ENCODE measurements at places on chromosomes 2 and 18.

- DNase-seq = no peak
Observed at GRCh38 chr2:47193607-47194006, 38.5 kb upstream of the STPG4 start.

DNA sequence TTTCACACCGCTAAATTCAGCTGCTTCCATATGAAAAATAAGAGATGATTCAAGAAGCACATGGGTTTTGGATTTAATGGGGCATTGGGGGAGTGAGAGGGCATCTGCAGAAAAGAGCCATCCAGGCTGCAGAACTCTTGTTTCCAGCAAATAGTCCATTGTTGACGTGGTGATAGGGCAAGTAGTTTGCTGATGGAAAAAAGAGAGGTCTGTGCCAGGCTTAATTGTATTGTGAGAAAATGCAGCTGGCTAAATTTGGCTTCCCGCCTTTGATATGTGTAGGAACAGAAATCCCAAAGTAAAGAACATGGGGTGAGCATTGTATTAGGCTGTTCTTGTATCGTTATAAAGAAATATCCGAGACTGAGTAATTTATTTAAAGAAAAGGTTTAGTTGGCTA lies 199.5 kb downstream of the SETBP1 start:
- no peak for DNase-seq

GRCh38 chr2:129627437-129627836 lies 352.0 kb upstream of the RAB6C start:
- no peak for DNase-seq

GRCh38 chr2:23912054-23912453 lies 14.9 kb downstream of the ATAD2B start:
- no peak for DNase-seq

DNA sequence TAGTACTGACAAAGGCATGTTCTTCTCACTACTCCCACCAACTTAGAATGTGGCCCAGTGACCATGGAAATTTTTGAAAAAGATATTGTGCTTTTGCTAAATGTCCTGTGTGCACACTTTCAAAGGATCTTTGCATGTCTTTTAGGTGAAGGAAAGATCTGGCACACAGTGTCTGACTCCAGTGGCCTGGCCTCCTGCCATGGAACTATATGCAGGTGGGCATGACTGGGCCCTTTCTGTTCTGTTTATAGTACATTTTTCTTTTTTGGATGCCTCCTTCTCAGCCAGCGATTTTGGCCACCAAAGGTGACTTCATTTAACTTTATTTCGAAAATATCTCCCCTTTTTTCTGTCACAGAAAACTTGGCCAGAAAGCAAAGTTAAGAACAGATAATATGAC lies 999.7 kb upstream of the PIK3C3 start:
- DNase-seq = no peak

GRCh38 chr18:4603955-4604354 lies 148.8 kb upstream of the DLGAP1 start:
- no peak for DNase-seq

GRCh38 chr2:74863802-74864248 lies 29.9 kb downstream of the HK2 start:
- no peak for DNase-seq

- no peak for DNase-seq
Observed at GRCh38 chr18:74532511-74533025, 1.7 kb upstream of the CNDP1 start.

DNA sequence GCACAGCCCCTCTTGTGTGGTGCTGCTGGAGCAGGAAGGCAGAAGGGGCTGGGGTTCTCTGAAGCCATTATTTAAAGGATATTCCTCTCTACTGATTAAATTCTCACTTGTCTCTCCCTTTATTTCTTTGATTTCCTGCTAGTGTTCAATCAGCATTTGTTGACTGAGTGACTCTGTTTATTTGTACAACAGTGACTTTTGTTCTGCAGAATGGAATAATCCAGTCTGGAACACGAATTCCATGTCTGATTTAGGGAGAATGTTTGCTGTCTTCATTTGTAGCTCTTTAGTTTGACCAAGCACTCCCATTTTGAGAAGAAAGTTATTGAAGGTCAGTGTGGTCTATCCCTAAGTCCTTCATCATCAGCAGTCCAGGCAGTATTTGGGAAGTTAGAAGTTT lies 141.2 kb downstream of the SETBP1 start:
- no peak for DNase-seq

- no peak for DNase-seq
Observed at GRCh38 chr18:79259218-79259617, 136.5 kb upstream of the NFATC1 start.

- DNase-seq = no peak
Observed at GRCh38 chr2:39717067-39717466, 51.4 kb downstream of the TMEM178A start.

DNA sequence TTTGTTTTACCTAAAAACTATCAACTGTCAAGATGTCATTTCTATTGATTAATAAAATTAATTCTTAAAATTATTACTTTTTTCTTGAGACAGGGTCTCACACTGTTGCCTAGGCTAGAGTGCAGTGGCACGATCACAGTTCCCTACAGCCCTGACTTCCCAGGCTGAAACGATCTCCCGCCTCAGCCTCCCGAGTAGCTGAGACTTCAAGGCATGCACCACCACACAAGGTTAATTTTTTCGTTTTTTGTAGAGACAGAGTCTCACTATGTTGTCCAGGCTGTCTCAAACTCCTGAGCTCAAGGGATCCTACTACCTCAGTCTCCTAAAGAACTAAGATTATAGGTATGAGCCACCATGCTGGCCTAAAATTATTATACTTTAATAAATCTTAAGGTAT lies 18.7 kb downstream of the HNRNPLL start:
- no peak for DNase-seq

DNA sequence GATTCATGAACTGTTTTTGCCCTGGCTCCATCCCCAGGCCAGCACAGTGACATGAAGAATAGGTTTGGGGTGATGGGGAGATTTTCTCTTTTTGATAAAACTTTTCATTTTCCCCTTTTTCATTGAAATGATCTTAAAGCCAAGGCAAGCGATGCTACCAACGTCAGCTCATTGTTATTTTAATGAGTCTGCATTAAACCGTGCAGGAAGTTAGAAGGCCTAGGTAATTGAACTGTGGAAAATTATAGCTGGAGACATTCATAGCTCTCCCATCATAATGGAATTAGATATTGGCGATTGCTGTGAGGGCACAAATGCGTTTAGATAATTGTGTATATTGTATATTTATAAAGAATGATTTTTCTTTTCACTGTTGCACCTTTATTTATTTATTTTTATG lies 33.2 kb downstream of the SMARCAL1 start:
- no peak for DNase-seq

DNA sequence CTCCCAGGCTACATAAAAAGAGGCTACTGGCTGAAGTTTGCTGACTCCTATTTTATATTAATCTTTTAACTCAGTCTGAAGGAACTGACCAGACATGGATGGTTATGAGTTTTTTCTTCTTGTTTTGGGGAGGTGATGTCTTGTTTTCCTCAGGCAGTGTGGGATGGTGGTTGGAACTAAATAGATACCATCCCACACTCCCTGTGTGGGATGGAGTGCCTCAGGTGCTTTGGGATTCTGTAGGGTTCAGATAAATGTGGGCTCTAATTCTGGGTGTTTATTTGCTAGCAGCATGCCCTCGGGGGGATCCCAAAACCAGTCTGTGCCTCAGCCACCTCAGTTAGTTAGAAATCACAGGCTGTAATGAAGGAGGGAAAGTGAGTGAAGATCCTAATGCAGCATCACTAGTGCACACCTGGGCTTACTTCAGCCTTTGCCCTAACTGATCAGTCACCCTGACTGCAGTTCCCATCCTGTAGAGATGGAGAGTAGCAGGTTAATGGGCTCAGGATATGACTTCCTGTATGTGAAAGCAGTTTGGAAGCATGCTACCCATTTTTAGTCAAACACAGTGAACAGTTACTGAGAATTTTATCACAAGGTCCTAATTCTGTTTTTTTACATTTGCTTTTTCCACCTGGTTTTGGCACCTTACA lies 132.2 kb downstream of the SPTBN1 start:
- no peak for DNase-seq

DNA sequence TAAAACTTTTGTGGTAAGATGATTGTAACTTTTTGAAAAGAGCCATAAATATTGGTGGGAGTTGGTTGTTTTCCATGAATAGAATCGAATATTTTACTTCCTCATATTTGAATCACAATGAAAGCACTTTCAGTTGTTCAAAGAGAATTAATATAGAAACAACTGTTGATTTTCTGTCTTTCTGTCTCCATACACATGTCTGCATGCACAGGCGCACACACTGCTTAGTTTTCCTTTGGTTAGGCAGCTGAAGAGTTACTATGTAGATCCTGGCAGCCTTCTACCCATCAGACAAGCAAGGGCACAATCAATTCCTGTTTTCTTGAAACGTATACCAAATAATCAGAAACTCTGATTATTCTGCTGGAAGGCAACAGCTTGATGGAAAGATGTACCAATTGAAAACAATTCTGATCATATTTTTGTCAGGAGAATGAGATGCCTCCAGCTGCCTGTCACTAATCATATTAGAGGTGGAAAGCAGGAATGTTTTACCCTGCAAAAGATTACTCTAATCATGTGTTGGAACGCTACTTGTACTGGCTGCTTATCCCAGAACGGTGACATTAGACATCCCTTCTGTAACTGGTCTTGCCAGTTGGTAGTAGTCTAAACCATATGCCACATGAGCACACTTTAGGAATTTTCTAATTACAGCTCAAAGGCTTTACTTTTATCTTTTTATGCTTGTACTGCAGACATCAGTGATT lies 24.0 kb downstream of the SPATS2L start:
- no peak for DNase-seq

DNA sequence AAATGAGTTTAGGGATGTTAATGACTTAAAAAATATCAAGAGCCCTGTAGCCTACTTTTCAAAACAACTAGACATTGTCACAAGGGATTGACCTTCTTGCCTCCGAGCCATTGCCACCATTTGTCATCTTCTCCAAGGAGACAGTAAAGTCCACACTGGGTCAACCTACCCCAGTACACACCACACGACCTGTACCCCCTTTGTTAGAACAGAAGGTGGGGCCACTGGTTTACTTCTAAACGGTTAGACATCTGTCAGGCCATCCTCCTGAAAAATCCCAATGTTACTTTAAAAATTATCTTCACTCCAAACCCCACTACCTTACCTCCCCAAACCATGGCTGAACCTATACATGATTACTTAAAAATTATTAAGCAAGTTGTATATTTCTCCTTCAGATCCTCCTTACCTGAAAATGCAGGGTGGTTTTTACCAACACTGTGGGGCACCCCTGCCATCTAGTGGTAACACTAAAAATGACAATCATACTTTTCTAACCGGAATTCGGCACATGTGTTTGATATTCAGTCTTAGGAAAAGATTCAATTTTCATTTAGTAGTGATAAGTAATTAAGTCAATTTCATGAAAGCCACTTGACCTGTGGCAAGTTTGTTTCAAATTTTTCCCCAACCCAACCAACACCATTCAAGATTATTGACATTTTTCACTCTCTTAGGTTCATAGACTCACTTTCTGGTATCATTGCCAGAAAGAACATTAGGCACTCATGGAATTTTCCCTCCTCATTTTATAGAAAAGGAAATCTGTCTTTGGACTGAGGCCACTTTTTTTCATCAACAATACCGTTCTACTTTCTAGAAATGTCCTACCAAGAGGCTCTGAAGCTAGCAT lies 265.3 kb upstream of the PKDCC start:
- peak; percentile 69 for DNase-seq

DNA sequence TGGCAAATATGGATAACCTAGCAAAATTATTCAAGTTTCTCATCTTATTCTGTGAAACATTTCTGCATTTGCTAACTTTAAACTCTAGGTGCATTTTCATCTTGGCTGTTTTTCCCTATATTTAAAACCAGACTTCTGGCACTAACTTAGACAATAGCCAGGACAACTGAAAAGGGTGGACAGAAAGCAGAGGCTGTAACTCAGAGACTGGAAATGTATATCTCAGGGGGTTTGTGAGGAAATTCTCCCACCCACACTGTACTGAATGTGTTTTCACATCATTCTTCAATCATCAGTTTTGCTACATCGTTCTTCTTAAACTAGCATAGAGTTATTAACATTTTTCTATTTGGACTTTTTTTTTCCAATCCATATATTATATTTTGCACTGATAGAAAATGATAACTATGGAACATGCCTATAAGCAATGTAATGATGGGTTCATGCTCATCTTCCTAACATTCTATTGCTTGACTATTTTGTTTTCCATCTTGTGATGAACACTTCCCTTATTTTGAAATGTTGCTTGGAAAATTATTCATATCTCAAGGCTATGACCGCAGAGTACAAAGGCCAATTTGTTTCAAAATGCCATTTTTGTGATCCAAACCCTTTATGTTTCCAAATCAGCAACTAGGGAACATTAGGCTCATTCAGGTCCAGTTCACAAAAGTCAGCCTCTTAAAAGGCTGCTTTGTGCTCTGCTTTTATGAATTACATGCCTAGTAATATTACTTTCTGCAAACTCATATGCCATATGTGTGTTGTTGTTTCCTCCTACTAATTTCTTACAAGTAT lies 125.8 kb upstream of the CDH19 start:
- no peak for DNase-seq

GRCh38 chr18:13323186-13323585 lies 104.6 kb downstream of the LDLRAD4 start:
- DNase-seq = no peak

DNA sequence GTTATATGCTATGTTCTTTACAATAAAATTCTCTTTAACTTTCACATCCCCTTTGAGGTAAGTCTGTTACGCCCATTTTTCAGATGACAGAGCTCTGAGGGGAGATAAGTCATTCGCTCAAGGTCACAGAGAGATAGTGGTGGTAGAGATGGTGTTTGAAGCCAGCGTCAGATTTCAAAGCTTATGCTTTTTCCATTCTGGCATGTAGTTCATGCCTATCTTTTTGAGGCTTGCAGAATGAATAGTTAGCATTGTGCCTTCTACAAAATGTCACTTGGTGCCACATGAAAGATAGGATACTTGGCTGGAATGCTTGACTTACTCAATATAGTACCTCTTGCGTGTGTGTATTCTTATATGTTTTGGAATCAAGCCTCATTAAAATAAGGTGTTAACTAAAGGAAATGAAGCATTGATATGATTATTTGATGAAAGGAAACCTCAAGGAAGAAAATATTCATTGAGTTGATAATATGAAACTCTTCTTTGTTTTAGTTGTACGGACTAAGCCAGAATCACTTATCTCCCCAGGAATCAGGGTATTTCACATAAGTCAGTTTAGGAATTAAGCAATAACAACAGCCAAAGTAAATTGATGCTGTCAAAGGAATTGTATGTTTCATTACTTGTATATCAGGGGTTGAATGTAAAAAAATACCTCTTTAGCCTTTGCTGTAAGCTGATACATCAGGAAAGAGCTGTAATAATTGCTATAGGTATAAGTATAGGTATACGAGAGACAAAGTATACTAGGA lies 15.5 kb downstream of the SPATS2L start:
- DNase-seq = no peak

DNA sequence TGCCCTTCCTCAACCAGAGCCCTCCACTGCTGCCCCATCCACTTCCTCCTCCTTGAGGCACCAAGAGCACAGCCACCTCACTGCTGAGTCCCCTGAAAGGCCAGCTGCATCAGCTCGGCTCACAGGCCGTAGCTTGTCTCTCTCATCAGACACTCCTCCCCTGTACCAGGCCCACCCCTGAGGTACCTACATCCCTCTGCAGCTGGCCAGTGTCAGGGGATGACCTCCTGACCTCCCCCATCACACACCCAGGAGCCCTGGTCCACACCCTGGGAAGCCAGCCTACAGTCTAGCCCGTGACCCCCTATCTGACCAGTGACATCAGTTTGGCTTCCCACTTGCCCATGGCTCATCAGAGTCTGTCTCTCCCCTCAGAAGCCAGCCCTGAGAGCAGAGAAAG lies 205.6 kb downstream of the TNS1 start:
- DNase-seq = no peak

- DNase-seq = no peak
Observed at GRCh38 chr2:3778851-3779495, 75.6 kb downstream of the DCDC2C start.

All from inflammatory macrophage treated with lipopolysaccharide for 1 hour (primary cell).